ENCODE measurements at places on chromosomes 11 and 22. TPM values are rescaled to one million over a fixed set of nuclear protein-coding genes. Genes with fewer than 3 reads are reported as not detected.
A peak's percentile ranks its signal among the peaks of the same experiment; 100 is the strongest.

LRRC56 gene
- total RNA-seq: 0.96 TPM

CRYAB gene
- total RNA-seq: not detected

DNA sequence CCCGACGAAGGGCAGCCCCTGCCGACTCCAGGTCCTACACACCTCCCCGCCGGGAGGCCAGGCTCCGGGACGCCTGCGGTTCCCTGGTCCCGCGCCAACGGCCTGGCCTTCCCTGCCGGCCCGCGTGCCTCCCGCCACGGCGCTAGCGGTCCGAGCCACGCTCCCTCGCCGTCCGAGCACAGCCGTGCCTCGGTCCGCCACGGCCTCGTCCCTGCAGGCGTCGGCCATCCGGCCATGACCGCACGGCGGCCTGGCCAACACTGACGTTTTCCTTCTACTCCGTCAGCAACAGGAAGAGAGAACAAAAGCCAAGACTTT is 532 bp downstream of the EIF4G2 start:
- no peak for DNase-seq

DNA sequence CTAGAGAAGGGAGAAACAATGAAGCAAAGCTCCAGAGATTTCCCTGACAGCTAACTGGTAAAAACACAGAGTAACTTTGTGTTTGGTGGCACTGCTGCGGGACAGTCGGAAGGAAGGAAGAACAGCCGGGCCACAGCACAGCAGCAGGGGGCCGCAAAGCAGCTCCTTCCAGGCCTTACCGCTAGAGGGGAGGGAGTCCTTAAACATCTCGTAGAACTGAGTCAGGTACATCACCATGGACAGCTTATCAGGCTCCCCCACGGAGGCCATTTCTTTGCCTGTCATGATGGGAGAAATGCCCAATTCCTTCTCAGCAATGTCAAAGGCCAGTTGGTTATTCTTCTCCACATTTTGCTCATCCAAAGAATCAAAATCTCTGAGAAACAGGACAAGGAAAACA is 114.6 kb upstream of the BID start:
- no peak for DNase-seq

- DNase-seq: no peak
Measured at GRCh38 chr11:82732348-82732733, 1.3 kb downstream of the FAM181B start.

DNA sequence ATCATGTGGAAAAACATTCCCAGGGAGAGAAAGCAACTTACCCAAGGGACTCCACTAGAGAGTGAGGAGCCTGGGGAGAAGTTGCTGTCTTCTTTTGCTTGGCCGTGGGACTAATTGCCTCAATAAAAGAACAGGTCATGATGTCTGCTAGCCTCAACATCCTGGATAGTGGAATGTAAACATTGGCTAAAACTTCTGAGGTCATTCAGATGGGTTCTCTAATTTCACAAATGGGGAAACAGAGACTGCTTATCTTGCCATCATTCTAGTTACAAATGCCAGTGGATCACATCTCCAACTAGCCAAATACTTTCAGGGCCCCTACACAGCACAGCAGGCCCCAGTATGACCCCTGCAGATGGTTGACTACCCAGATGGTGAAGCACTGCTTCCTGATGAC is 28.4 kb upstream of the PAMR1 start:
- DNase-seq: no peak

OR5P2 gene
- total RNA-seq: not detected

DNA sequence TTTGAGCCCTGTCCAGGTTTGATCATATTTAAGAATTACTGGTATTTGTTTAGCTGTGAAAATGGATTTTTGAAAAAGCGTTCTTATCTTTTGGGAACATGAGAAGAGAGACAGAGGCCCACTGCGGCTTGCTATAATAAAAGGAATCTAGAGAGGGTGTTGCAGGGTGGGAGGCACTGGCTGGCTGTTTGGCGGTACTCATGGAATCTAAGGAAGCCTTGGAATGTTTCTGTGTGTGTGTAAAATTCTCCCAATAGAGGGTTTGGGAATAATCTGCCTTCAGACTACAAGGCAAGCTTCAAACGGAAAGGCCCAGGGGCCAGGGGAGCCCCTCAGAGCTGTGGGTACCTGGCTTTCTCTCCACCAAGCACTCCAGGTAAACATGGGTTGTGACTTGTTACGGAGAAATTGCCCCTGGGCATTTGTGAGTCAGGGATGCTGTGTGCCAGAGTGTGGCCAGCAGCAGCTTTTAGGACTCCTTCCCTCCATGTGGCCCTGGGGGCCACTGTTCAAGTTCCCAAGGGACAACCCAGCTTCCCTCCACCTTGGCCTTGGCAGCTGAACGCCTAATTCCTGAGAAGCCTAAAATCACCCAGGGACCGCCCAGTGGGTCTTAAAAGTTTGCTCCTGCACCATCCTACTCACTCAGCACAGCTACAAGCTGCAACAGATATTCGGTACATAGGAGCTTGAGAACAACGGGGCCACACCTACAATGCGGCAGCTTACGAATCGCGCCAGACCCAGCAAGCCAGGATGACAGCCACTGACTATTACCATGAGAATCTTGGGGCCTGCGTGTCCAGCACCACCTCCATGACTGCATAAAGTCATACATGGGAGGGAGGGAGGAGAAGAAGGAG is 14.1 kb upstream of the SYT8 start:
- no peak for DNase-seq

LDHAL6A gene
- total RNA-seq: not detected

DNA sequence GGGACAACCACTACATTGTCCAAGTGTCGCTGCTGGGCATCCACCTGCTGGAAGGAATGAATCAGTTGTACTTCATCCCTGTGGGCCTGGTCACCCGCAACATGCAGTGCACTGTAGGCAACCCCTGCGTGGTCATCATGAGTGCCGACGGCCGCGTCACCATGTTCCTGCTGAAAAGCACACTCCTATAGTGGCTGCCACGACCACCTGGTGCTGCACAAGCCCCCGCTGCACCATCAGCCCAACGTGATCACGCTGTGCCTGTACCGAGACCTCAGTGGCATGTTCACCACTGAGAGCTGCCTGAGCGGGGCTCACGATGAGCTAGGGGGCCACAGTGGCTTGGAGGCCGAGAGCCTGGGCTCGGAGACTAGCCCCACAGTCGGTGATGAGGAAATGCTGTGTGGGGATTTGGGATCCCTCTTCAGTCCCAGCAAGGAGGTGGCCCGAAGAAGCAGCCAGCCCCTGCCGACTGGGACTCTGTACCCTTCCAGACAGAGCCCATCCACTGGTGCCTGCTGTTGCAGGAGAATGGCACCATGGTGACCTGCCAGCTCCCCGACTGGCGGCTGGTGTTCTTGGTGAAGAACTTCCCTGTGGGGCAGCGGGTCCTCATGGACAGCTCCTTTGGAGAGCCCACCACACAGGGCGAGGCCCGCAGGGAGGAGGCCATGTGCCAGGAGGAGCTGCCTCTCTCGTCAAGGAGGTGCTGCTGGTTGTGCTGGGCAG is 15.7 kb upstream of the SLC5A4 start:
- DNase-seq: no peak

OR2AT4 gene
- total RNA-seq: not detected

RAG2 gene
- not detected for total RNA-seq

KCNK4 gene
- not detected for total RNA-seq

VWA5A gene
- 8.8 TPM for total RNA-seq

DNA sequence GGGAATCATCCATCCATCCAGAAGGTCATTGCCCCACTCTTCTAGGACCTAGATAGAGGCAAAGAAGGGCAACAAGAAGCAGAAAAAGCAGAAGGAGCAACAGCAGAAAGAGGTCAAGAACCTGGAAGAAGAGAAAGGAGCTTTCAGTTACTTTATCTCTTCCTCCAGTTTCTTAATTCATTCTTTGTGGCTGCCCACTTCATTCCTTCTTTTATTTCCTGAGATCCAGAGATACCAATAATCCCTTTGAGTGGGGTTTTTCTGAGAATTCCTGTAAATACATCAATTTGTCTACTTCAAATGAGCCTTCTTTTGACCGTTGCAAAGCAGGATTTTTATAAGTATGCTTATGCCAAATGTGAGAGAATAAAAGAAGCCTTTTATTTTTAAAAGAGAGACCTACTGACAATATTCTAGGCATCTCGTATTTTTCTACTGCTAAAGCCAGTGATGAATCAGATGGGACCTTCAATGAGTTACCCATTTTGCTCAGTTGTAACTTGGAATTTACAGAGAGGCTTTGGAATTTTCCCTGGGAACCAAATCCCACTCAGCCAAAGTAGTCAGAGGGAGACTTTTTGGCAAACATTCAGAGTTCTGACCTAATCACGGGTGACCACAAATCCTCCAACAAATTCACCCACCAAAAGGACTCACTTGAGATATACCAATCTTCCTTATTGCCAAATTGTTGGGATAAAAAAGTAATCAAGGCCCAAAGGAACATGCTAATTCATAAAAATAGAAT is 54.9 kb downstream of the ZC3H12C start:
- no peak for DNase-seq

CD3E gene
- total RNA-seq: 530 TPM

DNA sequence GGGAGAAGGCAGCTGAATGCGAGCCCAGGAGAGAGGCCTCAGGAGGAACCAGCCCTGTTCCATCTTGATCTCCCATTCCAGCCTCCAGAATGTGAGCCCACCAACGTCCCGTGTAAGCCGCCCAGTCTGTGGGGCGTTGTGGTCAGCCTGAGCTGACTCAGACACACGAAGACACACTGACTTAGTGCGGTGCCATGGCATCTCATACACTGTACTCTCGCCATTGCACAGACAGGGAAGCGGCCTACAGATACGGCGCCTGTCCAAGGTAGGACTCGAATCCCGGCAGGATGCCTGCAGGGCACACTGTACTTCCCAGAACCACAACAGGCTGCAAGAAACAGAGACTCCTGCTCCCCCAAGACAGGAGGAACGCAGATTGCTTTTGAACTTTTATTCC is 179.6 kb downstream of the CTTN start:
- DNase-seq: no peak

- DNase-seq: no peak
Measured at GRCh38 chr11:123778511-123778910, 24.2 kb upstream of the OR6X1 start.

DNA sequence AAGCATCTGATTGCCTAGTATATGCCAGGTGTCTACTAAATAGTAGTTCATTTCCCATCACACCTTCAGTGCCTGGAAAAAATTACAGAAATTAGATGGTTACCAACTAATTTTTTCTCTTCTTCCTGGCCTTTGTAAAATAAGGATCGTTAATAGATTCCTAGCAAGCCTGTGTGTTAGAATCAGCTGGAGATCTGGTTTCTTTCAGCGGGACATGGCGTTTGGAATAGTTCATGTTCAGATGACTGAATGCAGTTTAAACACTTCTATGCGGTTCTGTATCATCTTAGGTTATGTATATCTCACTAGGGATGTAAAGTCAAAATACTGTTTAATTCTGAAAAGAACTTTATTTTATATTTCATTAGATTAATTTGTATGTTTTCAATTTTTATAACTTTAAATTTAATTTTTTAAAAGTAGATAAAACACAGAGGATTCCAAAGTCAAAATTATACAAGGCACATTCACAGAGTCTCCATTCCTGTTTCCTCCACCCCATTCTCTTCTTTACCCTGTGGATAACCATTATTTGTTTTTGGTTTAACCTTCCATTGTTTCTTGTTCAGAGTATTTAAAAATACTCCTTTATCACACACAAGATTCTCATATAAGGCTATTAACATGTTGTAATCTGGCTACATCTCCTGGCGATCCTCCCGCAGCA is 132.8 kb downstream of the ATXN10 start:
- no peak for DNase-seq

DNA sequence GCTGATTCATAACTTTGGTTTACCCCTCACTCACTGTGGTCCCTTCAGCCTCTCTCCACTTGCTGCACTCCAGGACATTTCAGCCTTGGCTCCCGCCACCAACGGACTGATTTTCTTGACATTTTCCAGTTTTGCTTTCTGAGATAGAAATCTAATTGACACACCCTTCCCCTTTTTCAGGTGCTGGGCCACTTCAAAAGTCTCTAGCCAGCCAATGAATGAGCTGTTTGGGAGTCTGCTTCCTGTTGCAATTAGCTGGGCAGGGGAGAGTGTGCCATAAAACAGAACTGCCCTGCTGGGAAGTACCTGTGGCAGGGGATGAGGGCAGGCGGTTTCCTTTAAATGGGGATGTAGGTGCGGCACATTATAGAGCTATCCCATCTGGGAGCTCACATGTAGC is 21.1 kb upstream of the PLET1 start:
- no peak for DNase-seq

GRCh38 chr11:121422675-121423074 is 29.4 kb upstream of the SORL1 start:
- peak; percentile 27 for DNase-seq

GRCh38 chr11:47271961-47272661 is 2.2 kb downstream of the MADD start:
- DNase-seq: no peak

- DNase-seq: no peak
Measured at GRCh38 chr11:15169815-15170551, 55.3 kb downstream of the INSC start.

FUT4 gene
- total RNA-seq: 4.9 TPM

- no peak for DNase-seq
Measured at GRCh38 chr11:69446108-69446507, 35.4 kb upstream of the LINC01488 start.

CASP5 gene
- total RNA-seq: not detected

UBQLN3 gene
- not detected for total RNA-seq

NAV2 gene
- 0.55 TPM for total RNA-seq

DNA sequence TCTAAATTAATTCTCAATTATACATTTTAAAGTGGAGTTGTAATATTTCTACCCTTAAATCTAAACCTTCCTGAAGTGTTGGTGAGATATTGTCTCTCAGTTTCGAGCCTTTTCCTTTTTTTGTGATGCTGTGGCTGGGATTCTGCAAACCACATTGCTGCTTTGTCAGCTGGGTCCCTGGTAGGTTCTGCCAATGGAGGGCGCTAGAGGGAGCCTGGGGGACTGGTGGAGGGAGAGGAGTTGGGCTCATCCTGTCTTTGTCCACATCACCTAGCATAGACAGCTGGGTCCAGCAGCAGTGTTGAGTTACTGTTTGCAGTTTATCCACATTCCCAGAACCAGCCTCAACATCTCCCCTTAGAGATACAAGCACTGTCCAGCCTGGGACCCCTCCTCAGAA is 41.0 kb downstream of the TRAF6 start:
- peak; percentile 63 for DNase-seq

GRCh38 chr22:36644333-36644757 is 59.2 kb downstream of the CACNG2 start:
- peak; percentile 47 for DNase-seq

PRSS23 gene
- 0.62 TPM for total RNA-seq

DNA sequence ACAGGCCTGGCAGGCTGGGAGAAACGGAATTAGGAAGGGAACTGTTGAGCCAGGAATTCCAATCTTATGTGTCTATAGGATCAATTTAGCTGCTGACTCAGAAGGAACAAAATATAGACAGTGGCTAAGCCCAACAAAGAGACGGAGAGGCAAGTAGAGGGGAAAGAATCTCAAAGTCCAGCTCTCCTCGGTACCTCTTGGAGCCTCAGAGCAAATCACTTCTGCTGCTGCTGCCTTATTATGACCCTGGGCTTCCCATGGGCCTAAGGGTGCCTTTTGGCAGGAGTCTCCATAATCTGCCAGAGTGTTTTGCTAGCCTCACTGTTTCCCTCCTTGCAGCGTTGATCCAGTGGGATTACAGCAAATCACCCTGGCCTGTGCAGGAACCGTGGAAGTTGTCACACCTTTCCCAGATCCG is 31.7 kb downstream of the PAX6 start:
- no peak for DNase-seq

KRTAP5-11 gene
- total RNA-seq: not detected

- DNase-seq: no peak
Measured at GRCh38 chr22:24731761-24732160, 42.8 kb downstream of the PIWIL3 start.

GRCh38 chr11:94806419-94806818 is 38.3 kb downstream of the AMOTL1 start:
- DNase-seq: no peak

GRCh38 chr22:47396105-47396504 is 633.7 kb downstream of the TBC1D22A start:
- DNase-seq: no peak
